Psoas muscle (tissue), 8 donors: ENCODE measurements at places on chromosomes 16 and 17. TPM values are rescaled to one million over a fixed set of nuclear protein-coding genes. Genes with fewer than 3 reads are reported as not detected.

The CD300LB gene
- not detected for polyA plus RNA-seq

The CHST6 gene
- 5.8 TPM for polyA plus RNA-seq

The SPG7 gene
- 79.3 TPM for polyA plus RNA-seq

The TAT gene
- polyA plus RNA-seq = not detected

The EPX gene
- not detected for polyA plus RNA-seq

The HEXD gene
- 29.8 TPM for polyA plus RNA-seq

The PITPNM3 gene
- polyA plus RNA-seq = 0.08 TPM

The SLC12A3 gene
- polyA plus RNA-seq = 0.01 TPM

The GPR139 gene
- polyA plus RNA-seq = not detected

The RPL38 gene
- 1,779 TPM for polyA plus RNA-seq

The UNC13D gene
- polyA plus RNA-seq = 1.7 TPM

The WNT9B gene
- not detected for polyA plus RNA-seq

The TTYH2 gene
- 2.9 TPM for polyA plus RNA-seq

The CACNG5 gene
- not detected for polyA plus RNA-seq

The SLC2A4 gene
- polyA plus RNA-seq = 19.4 TPM

The TAC4 gene
- not detected for polyA plus RNA-seq

The IGF2BP1 gene
- not detected for polyA plus RNA-seq

The ABI3 gene
- polyA plus RNA-seq = 2.9 TPM

The IL21R gene
- not detected for polyA plus RNA-seq

The KRTAP16-1 gene
- not detected for polyA plus RNA-seq

The TM4SF5 gene
- not detected for polyA plus RNA-seq
